RPMI8226 (cell line): ENCODE measurements at places on chromosomes 13 and 19.

DNA sequence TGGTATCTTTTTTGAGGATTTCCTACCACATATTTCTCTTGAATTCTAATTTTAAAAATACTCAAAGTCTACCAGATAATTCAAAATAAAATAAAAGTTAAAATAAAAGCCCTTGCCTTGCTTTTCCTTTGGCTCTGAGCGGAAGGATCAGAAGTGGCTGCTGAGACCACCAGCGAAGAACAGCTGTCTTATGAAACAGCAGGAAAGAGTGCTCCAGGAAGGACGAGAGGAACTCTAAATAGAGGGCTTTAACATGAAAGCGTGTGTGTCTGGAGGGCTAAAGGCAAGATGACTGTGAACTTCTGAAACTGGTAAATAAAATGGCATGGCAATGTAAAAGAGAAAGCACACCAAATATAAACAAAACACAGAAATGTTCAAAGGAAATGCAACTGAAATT lies 521.5 kb upstream of the SPRY2 start:
- no peak for DNase-seq

DNA sequence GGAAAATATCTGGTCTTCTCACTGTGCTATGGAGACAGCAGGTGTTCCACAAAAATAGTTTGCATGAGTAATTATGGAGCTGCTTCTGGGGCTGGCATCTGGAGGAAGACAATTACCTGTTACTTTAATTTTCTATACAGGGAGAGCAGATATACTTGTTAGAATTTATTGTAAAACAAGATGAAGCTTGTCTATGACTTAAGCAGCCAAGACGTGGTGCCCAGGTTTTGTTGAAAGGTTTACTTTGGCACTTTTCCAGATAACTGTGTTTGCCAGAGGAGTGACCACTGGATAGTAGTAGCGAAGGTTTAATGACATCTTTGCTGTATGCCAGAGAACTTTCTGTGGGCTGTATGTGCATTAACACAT lies 134.5 kb upstream of the KL start:
- no peak for DNase-seq

GRCh38 chr13:79423801-79424642 lies 18.0 kb upstream of the RBM26 start:
- DNase-seq: peak; percentile 31

DNA sequence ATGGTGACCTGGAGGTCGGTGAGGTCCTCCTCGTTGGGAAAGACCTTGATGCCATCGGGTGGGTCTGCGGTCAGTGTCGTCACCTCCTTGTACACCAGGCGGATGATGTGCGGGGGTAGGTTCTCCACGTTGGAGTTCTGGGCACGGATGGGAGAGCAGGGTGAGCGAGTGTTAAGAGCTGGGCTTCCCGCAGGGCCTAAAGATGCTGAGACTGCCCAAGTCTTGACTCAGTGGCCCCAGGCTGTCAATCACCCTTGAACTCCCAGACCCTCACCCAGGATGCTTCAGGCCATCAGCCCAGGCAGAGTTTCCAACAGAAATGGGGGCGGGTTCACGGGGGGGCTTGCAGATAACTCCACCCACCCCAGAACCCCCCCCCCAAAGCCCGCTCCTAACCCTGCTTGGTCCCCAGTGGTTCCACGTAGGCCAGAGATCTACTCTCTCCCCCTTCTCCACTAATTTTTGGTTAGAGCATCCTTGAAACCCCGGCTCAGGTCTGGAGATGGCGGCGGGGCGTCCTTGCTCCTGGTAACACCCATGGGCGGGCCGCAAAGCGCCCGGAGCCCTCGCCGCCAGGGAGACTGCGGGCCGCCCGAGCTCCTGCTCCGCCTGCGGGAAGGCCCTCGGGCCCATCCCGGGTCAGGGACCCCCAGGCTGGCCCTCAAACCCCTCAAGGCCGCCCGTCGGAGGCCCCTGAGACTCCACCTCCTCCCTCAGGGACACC lies 600 bp downstream of the UBE2S start:
- DNase-seq: peak; percentile 38

- DNase-seq: no peak
Observed at GRCh38 chr13:75889427-75889826, 253.3 kb downstream of the LMO7 start.

- DNase-seq: no peak
Observed at GRCh38 chr13:30006246-30006645, 155.8 kb upstream of the UBL3 start.

- no peak for DNase-seq
Observed at GRCh38 chr13:50460358-50460757, 383.1 kb downstream of the DLEU7 start.

GRCh38 chr19:50328873-50329145 lies 368 bp downstream of the KCNC3 start:
- no peak for DNase-seq

GRCh38 chr13:51843529-51843928 lies 1.4 kb downstream of the TMEM272 start:
- no peak for DNase-seq

GRCh38 chr13:85194482-85194881 lies 604.7 kb downstream of the SLITRK6 start:
- DNase-seq: no peak

DNA sequence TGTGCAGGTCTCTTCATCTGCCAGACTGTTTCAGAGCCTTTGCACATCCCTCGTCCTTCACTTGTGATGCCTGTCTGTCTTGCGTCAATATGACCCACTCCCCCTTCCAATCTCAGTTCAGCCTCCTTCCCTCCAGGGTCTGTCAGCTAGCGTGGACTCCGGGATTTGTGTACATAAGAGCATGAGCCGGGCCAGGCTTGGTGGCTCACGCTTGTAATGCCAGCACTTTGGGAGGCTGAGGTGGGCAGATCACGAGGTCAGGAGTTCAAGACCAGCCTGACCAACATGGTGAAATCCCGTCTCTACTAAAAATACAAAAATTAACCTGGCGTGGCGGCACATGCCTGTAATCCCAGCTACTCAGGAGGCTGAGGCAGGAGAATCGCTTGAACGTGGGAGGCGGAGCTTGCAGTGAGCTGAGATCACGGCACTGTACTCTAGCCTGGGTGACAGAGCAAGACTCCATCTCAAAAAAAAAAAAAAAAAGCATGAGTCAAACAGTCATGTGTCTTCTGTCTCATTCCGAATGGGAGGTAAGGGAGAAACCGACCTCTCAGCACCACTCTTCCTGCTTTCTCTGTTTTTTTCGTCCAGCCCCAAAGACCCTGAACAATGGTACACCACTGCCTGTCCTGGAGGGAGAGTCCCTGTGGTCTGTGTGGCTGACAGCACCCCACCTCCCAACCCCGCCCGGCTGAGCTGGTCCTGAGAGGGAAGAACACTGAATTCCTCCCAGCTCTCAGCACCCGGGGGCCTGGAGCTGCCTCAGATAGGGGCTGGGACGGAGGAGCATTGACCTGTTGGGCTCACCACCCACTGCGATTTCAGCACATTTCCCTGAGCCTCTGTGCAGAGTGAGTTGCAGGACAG lies 2.4 kb upstream of the SIGLEC9 start:
- no peak for DNase-seq

- no peak for DNase-seq
Observed at GRCh38 chr13:21517576-21517975, 58.5 kb upstream of the ZDHHC20 start.

DNA sequence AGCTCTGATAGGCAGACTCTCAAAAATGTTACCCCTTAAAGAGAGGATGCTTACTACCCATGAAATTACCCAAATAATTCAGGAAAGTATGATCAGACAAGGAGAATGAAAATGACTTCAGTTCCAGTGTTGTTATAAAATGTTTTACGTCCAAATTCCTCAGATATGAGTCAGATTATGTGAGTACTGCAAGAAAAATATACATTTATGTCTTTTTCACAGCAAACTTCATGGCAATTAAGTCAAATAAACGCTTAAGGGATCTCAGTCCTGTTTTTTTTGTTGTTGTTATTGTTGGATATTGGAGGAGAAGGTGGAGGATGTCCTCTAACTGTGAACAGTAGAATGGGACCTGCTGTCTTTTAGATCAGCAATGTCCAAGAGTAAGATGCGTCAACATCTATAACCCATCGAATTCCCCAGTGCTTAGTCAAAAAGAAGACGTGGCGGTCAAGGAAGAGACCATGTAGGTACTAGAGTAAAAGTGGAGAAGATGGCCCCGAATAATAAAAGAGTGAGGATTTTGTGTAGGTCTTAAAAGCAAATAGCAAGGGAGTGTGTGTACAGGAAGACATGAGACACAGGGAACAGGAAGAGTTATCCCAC lies 215.4 kb upstream of the IRS2 start:
- no peak for DNase-seq

- no peak for DNase-seq
Observed at GRCh38 chr13:108924134-108924533, 294.7 kb downstream of the MYO16 start.

DNA sequence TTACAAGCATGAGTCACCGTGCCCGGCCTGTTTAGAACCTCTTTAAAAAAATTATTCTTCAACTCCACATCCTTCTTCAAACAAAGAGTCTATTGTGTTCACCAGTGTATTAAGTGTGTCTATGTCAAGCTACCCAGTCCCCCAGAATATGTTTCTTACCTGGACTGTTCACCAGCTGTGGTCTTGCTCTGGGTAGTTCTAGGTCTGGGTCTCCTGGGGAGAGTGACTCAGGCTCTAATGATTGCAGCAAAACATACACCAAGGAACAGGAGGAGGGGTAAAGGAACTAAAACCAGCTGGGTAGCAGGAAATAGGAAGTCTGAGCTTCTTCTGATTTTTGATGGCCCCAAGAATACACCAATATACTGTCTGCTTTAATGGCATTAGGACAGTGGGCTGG lies at the start of gene FPR1:
Gene FPR1 (minus strand): TSS at position 224 of the 400 bp plus-strand sequence. CDS start 4,884 bp downstream, outside the sequence.
- no peak for DNase-seq

- no peak for DNase-seq
Observed at GRCh38 chr19:45112111-45112827, 19.3 kb downstream of the PPP1R37 start.

GRCh38 chr19:29798774-29799497 lies 12.9 kb upstream of the CCNE1 start:
- no peak for DNase-seq

DNA sequence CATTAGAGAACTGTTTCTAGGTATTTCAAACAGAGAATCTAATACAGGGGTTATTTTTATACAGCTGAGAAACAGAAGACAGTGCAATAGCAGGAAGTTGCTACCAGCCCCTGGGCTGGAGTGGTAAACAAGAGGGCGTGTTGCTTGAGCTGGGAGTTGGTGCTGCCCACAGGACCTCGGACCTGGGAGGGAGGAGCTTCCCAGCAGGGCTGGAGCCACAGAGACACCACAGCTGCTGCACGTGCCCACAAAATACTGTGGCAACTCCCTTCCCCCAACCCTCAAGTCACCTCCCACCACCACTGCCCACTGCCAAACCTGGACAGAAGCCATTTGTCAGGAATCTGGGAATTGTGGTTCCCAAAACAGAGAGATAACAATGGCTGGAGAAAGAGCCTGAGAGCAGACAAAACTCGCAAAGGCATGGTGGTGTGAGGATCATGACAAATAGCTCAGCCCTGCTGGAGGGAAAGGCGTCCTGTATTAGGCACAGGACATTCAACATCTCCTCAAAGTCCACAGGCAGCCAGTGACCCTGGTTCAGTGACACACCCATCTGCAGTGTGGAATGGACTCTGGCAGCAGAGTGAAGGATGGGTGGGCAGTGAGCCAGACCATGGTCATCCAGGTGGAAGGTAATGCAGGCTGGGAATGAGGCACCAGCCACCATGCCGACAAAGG lies 57.2 kb downstream of the SPATA13 start:
- peak; percentile 52 for DNase-seq

DNA sequence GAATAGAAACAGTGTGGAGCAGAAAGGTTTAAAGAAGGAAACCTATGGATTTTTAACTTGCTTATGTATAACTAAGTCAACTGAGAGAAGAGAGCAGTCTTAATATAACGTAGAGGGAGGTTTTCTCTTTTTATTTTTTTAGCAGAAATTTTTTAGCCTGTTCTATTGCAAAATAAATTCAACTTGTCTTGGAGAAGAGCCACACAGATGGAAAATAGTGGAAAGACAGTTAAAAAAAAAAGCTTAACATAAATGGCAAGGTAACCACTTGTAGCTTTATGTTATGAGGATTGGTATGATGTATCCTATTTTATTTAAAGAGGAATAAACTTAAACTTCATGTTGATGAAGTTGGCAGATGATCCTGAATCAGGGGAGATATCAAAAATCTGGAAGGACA lies 312.4 kb downstream of the SHISA2 start:
- DNase-seq: no peak

DNA sequence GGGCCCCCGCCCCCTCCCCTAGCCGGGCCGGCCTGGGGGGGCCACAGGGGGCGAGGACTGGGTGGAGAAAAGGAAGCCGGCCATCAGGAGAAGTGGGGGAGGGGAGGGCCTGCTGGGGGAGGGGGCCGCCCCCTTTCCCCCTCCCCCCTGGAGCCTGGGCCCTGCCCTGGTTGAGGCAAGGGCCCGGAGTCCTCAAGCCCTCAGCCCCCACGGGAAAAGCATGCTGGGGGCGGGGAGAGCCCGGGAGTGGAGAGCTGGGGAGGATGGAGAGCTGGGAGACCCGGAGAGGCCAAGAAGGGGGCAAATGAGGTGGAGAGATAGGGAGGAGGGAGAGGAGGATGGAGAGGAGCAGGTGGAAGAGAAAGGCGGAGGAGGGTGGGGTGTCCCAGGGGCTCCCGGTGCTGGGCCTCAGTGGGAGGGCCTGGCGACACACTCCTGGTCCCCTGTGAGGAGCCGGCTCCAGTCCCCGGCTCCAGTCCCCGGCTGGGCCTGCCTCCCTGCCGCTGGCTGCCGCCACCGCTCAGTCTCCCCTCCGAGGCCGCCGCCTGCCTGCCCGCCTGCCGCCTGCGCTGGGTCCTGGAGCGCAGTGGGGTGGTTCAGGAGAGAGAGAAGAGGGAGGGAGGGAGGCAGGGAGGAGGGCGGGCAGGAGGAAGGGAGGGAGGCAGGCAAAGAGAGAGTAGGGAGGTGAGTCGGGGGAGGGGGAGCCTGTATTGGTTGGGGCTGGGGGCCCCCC lies at the start of gene GRIK5:
Gene GRIK5 (minus strand): TSS at position 588 of the 733 bp plus-strand sequence. CDS start 4,436 bp downstream, outside the sequence.
- DNase-seq: no peak
